ENCODE measurements at places on chromosomes 4 and X.

- DNase-seq = no peak
Measured at GRCh38 chr4:36164900-36165630, 79.2 kb downstream of the ARAP2 start.

- DNase-seq = no peak
Measured at GRCh38 chr4:156185514-156186055, 231.9 kb upstream of the CTSO start.

GRCh38 chr4:24158031-24158430 lies 268.2 kb upstream of the PPARGC1A start:
- no peak for DNase-seq

DNA sequence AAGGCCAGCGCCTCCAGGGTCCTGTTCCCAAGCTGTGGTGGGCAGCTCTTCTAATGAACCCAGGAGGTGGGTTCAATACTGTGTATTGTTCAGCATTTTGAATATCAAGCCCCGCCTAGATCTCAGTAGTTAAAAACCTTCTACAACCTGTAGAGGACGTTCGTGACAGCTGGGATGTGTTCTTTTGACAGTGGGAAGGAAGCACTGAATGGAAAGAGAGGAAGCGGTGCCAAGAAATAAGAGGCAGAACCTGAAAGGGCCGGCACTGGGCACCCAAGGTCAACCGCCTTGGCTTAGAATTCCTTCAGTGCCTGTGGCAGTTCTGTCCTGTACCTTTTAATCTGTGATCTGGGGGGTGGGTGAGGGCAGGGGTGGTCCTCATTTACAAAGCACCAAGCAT lies 73.1 kb downstream of the CC2D2A start:
- DNase-seq = no peak

DNA sequence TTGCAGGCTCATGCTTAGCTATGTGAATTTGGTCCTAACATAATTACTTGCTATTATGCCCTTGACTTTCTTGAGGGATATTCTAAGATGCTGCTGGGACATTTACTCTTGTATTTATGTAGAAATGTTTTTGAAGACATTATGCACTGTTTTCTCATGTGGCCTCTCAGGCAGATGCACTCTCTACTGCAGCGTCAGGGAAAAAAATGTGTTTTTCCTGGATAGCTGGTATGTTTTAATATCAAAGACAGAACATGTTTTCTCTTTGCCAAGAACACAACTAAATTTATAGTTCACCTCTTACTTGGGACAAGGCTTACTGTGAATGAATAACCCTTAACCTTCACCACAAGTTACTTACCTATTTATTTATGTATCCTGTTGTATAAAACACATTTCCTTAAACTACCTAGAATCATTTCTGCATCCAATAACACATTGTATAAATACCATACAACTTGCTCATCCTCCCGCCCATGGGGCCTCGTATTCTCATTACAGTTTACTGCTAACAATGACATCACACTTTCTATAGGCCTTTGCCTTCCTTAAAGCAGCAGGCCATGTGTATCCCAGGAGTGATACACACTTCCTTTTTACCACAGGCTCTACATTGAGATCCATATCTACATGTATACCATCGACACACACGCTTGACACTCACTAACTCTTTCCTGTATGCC lies 178.7 kb downstream of the SLIT2 start:
- no peak for DNase-seq
